ENCODE measurements at places on chromosomes 3 and 15. TPM values are rescaled to one million over a fixed set of nuclear protein-coding genes. Genes with fewer than 3 reads are reported as not detected.

PPARG gene
- 0.83 TPM for total RNA-seq

C3orf20 gene
- total RNA-seq, result 0.08 TPM

DLEC1 gene
- 0.05 TPM for total RNA-seq

- no peak for DNase-seq
Measured at GRCh38 chr15:31296219-31296645, 30.4 kb upstream of the KLF13 start.

DNA sequence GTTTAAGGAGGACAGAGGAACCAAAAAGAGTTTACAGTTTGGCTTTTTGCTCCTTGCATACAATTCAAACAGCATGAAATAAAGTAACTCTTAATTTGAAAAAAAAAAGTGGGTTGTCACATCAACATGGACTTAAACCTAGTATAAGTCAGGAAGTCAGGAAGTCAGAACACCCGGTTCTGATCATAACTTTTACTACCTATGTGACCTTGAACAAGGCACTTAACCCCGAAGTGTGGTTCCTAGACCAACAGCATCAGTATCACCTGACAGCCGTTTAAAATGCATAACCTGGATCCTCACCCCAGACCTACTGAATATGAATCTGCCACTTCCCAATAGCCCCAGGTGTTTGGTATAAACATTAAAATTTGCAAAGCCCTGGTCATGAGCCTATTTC, 18.7 kb downstream of the LYSMD2 start:
- no peak for DNase-seq

GRCh38 chr3:191721390-191721861, 260.5 kb downstream of the PYDC2 start:
- DNase-seq, result no peak

- DNase-seq, result no peak
Measured at GRCh38 chr3:56962206-56962605, 98.3 kb upstream of the SPATA12 start.

Data from activated T-cell treated with anti-CD3 and anti-CD28 coated beads, Interleukin-2, amount 50 U/mL, for 4 hours (primary cell).